ENCODE measurements at places on chromosomes 6 and 20.

DNA sequence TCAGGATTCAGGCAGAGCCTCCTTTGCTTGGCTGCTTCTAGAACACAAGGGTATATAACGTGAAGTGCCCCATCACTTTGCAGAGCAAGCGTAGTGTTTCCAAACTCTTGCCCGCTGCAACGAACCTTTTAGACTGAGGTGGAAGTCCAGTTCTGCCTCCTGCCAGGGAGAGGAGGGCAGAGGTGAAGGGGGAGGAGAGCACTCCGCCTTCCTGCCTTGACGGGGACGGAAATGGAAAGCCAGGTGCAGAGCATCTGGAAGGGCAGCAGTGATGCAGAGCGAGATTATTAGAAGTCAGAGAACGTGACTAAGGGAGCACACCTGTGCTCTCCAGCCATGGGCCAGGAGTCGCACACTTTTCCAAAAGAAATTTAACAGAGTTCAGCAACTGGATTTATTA, 63.4 kb downstream of the RREB1 start:
- no peak for DNase-seq

GRCh38 chr6:36320475-36320874, 16.2 kb downstream of the BNIP5 start:
- DNase-seq: no peak

DNA sequence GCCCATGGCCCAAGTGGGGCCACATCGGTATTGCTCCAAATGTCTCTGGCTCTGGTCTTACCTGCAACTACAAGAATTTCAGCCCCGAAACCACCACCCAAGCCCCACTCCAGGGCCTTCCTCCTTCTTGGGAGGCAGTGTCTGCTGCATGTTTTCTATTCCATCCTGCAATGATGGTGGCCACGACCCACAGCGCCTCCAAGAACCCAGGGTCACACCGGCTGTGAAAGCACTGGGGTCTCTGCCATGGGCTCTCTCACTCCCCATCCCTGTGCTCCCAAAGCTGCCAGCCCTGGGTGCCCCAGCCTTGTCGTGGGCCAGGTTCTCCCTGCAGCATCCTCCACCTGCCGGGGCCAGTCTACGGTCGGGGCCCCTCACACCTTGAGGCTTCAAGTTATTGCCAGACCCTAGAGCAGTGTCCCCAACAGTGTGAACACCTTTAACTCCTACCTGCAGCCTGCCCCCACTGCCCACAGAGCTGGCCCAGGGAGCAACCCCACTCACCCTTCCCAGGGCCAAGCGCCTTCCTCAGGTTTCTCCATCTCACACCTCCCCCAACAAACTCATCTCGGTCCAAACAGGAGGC, 115.4 kb downstream of the JPH2 start:
- no peak for DNase-seq

DNA sequence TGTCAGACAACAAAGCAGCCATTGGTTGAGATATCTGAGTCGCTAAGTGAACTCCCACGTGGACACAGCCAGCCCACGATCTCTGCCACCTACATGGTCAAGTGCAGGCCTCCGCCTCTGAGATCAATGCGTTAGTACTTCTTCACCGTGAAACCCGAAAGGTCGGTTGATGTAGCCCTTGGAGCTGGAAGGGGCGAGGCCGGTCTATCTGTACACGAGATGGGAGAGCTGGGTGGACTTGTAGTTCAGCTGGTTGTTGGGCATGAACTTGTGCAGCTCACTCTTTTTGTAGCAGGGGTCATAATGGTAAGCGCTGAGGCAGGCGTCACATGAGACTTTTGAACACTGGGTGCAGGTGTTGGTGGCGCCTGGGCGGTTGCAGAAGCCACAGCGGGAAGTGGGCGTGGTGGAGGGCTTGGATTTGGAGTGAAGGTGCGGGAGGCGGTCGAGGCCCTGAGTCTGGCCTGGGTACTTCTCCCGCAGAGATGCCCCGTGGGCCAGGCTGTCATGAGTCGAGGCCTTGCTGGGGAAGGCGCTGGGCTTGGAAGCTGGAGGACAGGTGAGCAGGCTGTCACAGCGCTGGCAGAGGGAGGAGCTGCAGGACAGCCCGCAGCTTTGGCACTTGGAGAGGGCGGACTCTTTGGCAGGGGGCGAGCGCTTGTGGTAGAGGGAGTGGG, 9.8 kb downstream of the SPATA2 start:
- no peak for DNase-seq

DNA sequence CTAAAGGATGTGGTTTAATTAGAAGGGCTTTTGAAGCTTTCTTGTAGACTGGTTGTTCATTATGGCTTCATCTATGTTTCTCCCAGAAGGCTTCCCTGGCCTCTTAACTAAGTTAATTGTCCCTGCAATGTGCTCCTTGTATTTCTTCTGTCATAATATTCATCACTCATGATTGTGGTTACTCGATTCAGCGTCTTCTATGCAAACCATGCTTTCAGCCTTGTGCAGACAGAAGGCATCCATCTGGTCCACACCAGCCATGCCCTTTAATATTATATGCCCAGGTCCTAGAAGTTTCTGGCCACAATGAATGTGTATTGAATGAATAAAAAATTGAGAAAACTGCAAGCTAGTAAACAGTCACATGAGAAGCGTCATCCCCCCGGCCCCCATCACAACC, 163.2 kb downstream of the KHDC1L start:
- DNase-seq: no peak

DNA sequence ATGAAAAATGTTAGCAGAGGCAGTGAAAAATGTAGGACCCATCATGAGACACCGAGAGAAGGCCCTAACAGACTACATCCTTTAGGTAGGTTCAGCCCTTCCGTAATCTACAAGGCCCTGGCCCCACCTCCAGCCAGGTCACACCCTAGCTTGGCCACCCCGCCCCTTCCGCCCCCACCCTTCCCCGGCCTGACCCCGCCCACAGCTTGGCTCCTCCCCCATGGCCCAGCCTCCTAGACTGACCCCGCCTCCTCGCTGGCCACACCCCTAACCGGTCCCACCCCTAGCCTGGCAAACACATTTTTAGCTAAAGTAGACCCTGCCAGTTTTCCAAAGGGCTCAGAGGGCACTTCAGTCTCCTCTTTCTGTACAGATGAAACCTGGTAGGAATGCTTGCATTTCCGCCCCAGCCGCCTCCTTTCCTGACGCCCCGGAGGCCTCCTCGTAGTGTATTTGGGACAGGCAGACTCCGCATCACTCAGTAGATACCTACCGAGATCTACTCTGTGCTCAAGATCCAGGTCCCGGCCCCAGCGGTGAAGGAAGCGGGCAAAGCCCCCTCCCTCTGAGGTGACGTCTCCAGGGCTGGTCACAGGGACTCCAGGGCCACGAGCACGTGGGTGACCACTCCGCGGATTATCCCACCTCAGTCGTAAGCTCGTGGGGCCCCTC, 443.5 kb downstream of the PREX1 start:
- peak; percentile 2 for DNase-seq

GRCh38 chr6:75351570-75351969, 67.0 kb upstream of the TMEM30A start:
- DNase-seq: no peak

DNA sequence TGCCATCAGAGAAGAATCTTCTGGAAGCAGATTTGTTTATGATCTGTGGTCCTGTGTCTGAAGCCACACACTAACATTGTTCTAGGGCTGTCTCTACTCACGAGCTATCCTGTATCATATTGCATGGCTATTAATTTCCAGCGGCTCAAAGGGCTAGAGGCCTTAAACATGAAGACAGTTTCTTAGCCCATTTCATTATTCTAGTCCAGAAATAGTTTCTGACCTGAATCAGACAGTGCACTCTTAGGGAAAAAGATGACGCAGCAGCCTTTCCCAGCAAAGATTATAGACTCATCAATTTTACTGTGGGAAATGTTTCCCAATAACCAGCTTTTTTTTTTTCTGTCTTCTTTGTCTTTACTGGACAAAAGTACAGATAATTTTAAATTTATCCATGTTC, 105.3 kb upstream of the SUPT3H start:
- no peak for DNase-seq

DNA sequence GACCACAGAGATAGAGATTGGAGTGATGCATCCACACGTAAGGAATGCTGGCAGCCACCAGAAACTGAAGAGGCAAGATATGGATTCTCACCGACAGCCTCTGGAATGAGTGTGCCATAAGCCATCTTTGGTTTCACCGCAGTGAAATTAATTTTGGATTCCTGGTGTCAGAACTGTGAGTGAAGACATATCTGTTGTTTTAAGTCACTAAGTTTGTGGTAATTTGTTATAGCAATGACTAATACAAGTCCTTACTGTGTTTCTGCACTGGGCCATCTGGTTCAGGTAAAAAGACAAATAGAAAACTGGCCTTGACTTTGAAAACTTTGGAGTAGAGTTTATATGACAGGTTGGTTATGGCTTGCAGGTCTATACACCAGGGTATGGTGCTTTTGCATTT, 261.9 kb downstream of the PHF3 start:
- DNase-seq: no peak

GRCh38 chr20:3753098-3753497, 14.5 kb downstream of the ADISSP start:
- peak; percentile 32 for DNase-seq

DNA sequence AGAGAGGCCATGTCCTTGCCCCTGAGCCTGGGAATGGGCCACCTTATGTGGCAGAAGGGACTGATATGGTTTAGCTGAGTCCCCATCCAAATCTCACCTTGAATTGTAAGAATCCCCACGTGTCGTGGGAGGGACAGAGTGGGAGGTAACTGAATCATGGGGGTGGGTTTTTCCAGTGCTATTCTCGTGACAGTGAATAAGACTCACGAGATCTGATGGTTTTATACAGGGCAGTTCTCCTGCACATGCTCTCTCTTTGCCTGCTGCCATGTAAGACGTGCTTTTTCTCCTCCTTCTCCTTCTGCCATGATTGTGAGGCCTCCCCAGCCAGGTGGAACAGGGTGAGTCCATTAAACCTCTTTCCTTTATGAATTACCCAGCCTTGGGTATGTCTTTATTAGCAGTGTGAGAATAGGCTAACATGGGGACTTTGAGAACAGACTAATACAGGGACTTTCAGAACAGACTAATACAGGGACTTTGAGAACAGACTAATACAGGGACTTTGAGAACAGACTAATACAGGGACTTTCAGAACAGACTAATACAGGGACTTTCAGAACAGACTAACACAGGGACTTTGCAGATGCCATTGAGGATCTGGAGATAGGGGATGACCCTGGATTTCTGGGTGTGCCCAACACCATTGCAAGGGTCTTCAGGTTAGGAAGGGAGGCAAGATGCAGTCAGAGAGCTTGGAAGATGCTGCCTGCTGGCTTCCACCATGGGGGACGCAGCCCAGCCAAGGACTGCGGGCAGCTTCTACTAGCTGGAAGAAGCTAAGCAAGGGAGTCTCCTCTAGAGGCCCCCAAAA, 86.9 kb downstream of the RAMACL start:
- DNase-seq: no peak

DNA sequence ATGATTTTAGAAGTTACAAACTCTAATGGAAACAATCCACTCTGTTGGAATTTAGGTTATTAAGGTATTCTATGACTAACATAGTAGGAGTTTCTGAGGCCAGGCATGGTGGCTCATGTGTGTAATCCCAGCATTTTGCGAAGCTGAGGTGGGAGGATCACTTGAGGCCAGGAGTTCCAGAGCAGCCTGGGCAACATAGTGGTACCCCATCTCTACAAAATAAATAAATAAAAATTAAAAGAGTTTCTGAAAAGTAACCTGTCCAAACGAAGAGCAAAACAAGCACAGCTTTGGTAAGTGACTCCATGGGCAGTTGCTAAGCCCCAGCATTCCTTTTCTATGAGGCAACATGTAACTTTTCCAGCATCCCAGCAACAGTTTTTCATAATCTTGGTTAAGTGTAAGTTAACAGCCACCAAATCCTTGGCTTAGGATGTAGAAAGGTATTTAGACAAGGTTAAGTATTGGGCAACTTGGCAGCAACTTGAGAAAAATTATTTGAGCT, 86.3 kb downstream of the SOX4 start:
- DNase-seq: no peak

DNA sequence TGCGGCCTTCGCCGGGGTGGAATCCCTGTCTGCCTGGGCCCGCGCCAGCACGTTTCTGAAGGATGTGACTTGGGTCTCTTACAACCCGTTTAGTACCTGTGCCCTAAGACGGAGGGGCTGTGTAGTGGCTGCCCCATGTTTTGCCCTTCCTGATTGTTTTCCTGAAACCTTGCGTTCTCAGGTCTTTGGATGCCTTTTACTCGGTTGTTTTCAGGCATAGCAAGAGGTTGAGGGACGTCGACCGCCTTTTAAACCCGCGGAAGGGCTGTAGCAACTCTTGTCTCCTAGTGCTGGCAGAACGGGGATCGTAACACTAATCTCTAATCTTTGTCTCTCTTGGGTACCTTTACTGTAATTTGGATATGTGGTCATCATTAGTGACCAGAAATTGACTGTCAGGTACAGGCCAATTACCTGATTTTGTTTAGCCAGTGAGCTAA, 706 bp upstream of the NANP start:
- DNase-seq: peak; percentile 29

DNA sequence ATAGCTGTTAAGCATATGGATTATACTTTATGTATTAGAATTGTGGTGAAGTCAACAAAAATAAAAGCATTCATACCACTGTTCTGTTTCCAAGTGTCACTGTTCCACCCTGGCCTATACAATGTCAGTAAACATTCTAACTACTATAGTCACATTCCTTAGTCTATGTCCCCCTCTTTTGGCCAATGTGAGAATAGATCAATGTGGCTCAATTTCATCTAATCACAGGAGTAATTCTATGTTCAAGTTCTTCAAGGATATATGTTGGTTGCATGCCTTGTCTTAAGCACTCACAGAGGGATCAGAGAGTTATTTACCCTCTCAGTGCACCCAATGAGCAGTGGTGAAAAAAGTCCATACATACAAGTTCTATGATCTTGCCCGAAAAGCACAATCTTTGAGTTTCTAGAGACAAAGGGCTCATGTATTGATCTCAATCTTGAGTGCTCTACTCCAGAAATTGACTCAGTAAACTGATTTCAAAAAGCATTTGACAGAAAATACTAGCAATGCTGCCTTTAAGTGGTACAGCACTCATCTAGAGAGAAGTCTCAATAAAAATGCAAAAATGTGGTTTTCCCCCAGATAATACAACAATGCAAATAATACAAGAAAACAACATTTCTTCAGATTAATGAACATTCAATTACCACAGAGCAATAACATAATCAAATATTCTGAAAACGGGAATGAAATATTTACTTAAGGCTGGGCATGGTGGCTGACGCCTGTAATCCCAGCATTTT, 16.5 kb downstream of the SMLR1 start:
- DNase-seq: no peak

All from activated T-cell treated with anti-CD3 and anti-CD28 coated beads for 24 hours (primary cell).